ENCODE measurements at places on chromosomes 13 and 19. TPM values are rescaled to one million over a fixed set of nuclear protein-coding genes. Genes with fewer than 3 reads are reported as not detected.

Gene KLK2
- total RNA-seq = 0.74 TPM

GRCh38 chr13:24906268-24906667 is 142.3 kb downstream of the RNF17 start:
- H3K4me1 ChIP-seq = peaks cover 6% of the 10 kb centered on the region
- no peak overlapping the region for H3K4me3 ChIP-seq
- H3K27me3 ChIP-seq = no peaks in the 10 kb centered on the region
- DNase-seq = no peak
- no peak overlapping the region for H3K27ac ChIP-seq
- H3K36me3 ChIP-seq = peaks cover 77% of the 10 kb centered on the region

Gene ICAM5
- total RNA-seq = 89.5 TPM

DNA sequence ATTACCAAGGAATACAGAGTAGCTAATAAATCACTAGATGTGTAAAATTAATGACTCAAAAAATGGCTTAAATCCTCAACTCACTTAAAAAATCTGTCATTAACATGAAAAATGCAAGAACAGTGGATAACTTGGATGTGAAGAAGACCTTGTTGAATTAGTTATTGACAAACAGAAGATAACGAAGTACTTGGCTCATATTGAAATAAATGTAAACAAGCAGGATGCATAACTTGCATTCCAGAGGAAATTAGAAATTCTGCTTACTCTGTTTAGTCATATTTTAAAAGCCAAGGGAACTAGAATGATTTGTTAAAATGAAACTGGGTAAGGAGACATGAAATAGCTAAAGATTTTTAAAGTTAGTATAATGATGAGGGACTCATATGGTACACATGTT is 1812.2 kb downstream of the PCDH9 start:
- H3K27ac ChIP-seq = no peak overlapping the region
- no peaks in the 10 kb centered on the region for H3K36me3 ChIP-seq
- no peaks in the 10 kb centered on the region for H3K4me1 ChIP-seq
- DNase-seq = no peak

- H3K27ac ChIP-seq = no peak overlapping the region
- H3K36me3 ChIP-seq = no peaks in the 10 kb centered on the region
- peak; percentile 36 for DNase-seq
- no peaks in the 10 kb centered on the region for H3K4me1 ChIP-seq
- H3K4me3 ChIP-seq = no peak overlapping the region
These were observed 9.8 kb downstream of the GJA3 start for GRCh38 chr13:20151016-20151415.

DNA sequence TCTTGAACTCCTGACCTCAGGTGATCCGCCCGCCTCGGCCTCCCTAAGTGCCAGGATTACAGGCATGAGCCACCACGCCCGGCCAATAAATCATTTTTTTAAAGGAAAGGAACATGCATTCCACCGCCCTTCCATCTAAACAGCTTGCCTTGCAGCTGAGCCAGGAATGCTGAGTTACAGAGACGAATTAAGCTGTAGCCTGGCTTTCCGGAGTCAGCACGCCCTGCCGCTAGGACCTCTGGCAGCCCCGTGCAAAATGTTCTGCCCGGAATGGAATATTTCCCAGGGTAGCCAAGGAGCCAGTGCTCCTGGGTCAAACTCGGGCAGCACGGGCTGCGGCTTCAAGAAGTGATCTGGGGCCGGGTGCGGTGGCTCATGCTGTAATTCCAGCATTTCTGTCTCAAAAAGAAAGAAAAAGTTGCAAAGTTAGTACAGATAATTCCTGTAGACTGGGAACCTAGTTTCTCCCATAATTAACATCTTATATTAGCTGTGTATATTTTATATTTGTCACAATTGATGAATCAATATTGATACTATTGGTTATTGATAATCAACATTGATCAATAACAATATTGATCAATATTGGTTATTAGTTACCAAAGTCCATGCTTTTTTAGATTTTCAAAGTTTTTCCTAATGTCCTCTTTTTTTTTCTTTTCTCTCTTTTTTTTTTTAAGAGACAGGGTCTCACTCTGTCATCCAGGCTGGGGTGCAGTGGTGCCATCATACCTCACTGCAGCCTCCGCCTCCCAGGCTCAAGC is 19.2 kb downstream of the ATCAY start:
- H3K27ac ChIP-seq = no peak overlapping the region
- peaks cover 6% of the 10 kb centered on the region for H3K27me3 ChIP-seq
- DNase-seq = no peak
- no peaks in the 10 kb centered on the region for H3K36me3 ChIP-seq
- H3K4me3 ChIP-seq = no peak overlapping the region

Gene TBC1D4
- total RNA-seq = 12.3 TPM

Gene TRPM4
- 37.8 TPM for total RNA-seq

Gene RASIP1
- total RNA-seq = 4.6 TPM

Measured in K562 (cell line).